ENCODE measurements at places on chromosomes 1 and 21.

DNA sequence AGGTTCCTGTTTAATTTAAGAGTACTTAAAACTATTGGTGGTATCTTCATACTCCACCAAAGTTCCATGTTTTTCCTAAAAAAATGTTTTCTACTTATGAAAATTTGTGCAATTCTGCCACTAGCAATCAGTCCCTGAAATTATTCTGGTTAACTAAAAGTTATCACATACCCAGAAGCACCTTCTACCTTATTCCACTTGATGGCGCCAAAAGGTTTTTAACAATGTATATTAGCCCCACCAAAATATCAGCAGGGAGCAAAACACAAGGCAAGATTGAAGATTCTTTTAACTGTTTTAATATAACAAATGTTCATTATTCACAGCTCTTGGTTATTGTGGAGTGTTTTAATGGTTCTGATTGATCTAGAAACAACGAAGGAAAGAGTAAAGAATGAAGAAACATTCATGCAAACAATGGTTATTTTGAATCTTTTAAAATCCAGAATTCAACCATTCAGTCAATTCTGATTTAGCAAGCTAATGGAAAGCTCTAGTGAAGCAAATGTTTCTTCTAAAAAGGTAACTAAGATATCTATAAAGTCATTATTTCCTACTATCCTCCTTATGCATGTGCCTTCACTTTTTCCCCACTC is 67.2 kb downstream of the TTLL7 start:
- DNase-seq = peak; percentile 18

- peak; percentile 39 for DNase-seq
Measured at GRCh38 chr1:26288311-26288941, 8.5 kb downstream of the SH3BGRL3 start.

DNA sequence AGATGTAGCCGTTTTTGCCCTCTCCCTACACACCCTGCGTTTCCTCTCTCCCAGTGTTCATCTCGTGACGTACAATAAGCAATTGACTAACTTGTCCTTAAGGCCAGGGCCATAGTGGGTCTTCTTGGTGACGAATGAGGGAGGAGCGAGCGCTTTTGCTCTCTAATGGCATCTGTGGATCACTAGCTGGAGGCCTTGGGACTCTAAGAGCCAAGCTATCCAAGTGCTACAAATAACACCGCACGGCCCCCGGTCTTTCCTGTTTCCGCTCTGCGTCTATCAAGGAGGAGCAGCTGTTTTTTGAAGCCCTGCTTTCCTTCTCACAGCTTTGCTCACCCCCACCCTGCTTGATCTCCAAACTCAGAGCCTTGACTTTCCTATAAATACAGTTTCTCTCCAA is 25.2 kb downstream of the EVA1C start:
- DNase-seq = no peak

DNA sequence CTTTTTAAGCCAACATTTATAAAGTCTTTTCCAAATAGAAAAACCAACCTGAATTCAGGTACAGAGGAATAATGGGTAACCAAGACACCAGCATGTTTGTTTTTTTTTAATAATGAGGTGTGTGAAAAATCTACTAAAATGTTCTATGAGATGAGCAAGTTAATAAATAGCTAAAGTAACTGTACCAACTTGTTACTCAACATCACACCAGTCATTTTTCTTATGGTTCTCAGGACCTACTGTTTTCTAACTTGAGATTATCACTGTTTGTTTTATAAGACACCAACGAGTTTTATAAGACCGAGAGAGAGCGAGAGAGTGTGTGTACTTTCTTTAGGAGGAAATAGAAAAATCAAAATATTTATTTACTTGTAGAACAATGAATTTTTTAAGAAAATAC is 12.4 kb downstream of the ELK4 start:
- DNase-seq = no peak

- no peak for DNase-seq
Measured at GRCh38 chr1:34178072-34178471, 1.4 kb downstream of the C1orf94 start.

DNA sequence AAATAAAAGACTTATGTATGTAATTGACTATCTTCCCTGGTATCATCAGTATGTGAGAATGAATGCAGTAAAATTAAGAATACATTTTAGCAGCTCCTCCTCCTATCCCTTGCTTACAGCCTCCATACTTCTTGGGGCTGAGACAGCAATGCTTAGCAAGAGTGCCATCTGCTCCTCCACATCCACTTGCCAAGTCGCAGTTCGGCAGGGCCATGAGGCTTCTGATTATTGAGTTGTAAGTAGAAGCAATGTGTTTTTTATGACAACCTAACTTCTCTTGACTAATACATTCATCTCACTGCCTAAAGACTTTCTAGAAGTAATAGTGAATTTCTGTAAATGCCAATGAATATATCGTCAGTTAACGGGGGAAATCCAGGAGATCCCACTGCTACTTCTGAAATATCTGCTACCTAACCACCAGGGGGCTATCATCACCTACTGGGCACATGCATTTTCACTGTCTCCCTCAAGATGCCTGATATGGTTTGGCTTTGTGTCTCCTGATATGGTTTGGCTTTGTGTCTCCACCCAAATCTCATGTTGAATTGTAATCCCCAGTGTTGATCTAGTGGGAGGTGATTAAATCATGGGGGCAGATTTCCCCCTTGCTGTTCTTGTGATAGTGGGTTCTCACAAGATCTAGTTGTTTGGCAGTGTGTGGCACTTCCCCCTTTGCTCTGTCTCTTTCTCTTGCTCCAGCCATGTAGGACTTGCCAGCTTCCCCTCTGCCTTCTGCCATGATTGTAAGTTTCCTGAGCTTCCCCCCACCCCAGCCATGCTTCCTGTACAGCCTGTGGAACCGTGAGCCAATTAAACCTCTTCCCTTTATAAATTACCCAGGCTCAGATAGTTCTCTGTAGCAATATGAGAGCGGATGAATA is 59.6 kb downstream of the EXTL2 start:
- peak; percentile 55 for DNase-seq

GRCh38 chr1:205962821-205963221 is 19.6 kb upstream of the SLC26A9 start:
- DNase-seq = no peak

- no peak for DNase-seq
Measured at GRCh38 chr1:9340172-9340854, 47.6 kb downstream of the SPSB1 start.

DNA sequence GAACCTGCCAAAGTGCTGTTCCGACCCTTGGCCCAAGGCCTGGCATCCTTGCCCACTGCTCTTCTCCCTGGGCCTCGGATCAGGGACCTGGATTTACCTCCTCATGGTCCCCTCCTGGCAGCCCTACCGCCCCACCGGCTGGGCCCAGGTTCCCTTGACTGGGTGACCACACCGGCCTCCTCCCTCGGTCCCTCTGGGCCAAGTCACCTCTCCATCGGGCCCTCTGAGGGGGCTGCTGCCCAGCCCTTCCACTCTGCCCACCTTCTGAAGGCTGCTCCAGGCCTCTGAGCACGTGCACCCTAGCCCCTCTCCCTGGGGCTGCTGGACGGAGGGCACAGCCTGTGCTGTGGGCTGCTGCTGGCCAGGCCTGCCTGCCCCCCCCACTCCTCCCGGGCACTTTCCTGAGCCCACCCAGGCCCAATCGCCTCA is 9.3 kb upstream of the MMEL1 start:
- no peak for DNase-seq

DNA sequence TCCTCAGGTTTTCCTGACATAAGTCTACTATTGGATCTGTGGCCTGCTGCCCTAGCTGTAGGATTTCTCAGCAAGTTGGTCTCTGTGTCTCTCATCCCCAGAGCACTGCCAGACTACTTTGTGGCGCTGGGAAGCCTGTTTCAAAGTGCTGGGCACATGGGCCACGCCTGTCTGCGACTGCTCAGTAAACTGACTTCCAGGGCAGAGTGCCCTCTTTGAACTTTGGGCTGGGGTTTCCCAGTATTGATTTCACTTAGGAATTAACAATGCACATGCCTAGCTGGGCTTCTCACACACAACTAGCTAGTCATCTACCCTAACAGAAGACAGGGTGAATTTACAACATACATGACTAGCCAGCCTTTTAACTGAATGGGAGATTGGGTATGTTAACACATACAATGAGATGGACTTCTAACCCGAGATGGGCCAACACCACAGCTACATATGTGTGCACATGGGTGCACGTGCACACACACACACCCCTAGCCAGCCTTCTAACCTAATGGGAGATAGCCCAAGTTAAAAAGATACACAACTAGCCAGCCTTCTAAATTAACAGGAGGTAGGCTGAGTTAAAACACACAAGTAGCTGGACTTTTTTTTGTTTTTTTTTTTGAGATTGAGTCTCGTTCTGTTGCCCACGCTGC is 6.9 kb upstream of the TRIM17 start:
- no peak for DNase-seq

DNA sequence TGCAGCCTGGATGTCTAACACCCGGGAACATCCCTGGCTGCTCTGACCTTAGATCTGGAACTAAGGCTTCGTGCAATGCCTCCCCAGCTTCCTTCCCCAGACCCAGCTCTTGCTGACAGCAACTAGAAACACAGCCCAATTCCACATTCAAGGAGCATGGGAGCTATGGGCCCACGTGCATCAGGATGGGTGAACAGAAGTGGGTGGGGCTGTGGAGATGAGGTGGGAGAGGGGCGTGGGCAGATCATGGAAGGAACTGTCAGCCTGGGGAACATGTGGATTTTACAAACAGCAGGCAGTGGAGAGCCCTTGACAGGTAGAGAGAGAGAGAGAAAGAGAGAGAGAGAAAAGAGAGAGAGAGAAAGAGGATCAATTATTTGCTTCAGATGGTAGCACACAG is 231.6 kb downstream of the MATN1 start:
- no peak for DNase-seq

GRCh38 chr1:173212952-173213491 is 5.9 kb upstream of the TNFSF4 start:
- DNase-seq = no peak

GRCh38 chr1:37602750-37603694 is 7.3 kb upstream of the GNL2 start:
- DNase-seq = peak; percentile 5

DNA sequence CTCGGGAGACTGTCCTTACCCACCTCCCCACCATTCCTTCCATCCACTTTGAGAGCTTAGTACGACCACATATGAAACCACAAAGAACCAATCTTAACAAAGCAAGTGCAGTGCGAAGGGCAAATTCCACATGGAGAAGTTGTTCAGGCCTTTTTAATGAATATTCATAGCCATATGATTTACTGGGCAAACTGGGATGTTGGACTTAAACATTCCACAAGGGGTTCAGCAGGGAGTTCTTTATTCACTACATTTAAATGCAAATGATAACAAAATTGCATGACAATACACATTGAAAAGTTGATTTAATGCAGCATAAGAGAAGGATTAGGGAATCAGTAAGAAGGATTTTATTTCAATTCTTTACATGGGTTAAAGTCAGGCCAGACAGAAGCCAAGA is 14.7 kb downstream of the NMNAT2 start:
- DNase-seq = no peak
